ENCODE measurements at places on chromosomes 12 and 14.

- DNase-seq: no peak
Observed at GRCh38 chr14:49464885-49465284, 121.3 kb downstream of the RPS29 start.

- DNase-seq: peak; percentile 49
Observed at GRCh38 chr12:52650520-52651081, 1.4 kb downstream of the KRT2 start.

GRCh38 chr14:101181446-101182313 is 278.2 kb upstream of the RTL1 start:
- DNase-seq: no peak

GRCh38 chr14:21211509-21211908 is 55.6 kb upstream of the OR5AU1 start:
- DNase-seq: no peak

DNA sequence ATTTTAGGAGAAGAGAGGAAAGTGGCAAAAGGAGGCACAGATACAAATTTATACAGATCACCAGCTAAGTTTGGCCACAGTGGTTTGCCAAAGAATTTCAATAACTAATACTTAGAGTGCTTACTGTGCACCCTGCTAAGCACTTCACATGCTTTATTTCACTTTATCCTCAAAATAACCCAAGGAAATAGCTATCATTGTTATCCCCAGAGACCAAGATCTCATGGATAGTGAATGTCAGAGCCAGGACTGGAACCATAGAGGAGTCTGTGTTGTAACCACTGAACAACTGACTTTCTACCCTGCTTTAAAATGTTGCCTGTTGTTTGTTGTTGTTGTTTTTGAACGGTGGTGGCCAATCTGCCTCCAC is 1.3 kb upstream of the TCP11L2 start:
- no peak for DNase-seq

GRCh38 chr12:40688085-40688725 is 4.0 kb upstream of the CNTN1 start:
- no peak for DNase-seq

DNA sequence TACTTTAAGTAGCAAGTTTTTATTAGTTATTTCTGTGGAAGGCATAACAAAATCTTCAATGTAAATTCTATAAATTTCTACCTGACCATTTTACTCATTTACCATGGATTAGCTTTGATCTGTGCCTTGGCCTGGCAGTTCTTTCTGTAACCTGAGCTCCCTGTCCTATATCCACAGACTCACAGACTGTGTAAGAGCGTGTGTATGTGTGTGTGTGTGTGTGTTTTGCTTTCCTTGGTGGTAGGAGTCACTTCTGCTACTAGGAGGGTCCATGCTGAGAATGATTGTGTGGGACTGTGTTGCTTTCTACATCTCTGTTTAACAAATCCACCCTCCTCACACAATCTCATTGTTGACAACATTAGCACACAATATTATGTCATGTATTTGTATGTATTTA is 221.2 kb upstream of the PELI2 start:
- no peak for DNase-seq

- no peak for DNase-seq
Observed at GRCh38 chr12:15088105-15088504, 115.3 kb downstream of the PDE6H start.

DNA sequence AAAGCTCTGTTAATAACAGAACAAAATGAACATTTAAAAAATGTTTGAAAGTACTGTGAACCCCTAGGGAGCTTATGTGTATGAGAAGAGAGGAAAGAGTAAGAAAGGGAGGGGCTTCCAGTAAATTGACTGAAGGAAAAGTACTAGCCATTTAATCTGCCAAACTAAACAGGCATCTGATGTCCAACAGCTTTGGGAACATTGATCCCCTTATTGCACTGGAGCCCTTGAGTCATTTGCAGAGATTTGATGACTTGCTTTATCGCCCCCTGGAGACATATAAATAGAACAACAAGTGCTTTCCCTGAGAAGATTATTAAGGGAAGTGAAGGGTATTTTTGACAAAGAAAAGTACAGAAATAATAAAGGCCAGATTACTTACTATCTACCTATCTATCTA is 319.3 kb upstream of the NOVA1 start:
- DNase-seq: no peak

DNA sequence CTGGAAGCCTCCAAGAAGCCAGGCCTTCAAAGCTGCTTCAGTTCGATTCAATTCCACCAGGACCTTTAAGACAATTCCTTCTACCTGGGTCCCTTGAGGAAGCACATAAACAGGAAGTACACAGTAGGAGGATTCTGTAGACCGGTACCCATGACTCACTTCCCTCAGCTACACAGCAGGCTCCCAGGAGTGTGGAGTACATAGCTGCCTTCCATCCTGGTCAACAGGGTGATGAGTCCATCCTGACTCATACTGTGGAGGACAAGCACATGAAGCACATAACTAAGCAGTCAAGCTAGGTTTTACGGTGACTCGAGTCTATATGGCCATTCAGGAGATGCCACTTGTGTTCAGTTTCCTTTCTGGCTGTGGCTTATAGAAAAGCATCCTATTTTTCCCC is 197.6 kb upstream of the RBM19 start:
- peak; percentile 81 for DNase-seq

- DNase-seq: peak; percentile 87
Observed at GRCh38 chr12:9673404-9674225, 4.1 kb downstream of the CLEC2D start.

DNA sequence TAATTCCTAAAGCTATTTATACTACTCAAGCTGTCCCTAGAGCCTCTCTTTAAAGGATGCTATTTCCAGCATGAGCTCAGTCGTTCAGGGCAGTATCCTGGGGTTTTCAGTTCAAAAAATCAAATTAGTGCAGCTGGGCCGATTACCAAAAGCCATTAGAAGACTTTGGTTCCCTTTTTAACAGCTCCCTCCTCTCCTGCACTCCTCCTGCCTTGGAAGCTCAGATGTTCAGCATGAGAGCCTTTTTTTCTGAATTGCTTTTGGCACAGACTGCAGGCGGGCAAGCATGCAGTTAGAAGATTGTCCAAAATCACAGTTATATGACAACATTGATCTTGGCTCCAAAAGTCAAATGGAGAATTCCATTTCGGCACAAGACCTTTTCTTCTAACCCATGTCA is 179.6 kb downstream of the SLC35F4 start:
- no peak for DNase-seq

DNA sequence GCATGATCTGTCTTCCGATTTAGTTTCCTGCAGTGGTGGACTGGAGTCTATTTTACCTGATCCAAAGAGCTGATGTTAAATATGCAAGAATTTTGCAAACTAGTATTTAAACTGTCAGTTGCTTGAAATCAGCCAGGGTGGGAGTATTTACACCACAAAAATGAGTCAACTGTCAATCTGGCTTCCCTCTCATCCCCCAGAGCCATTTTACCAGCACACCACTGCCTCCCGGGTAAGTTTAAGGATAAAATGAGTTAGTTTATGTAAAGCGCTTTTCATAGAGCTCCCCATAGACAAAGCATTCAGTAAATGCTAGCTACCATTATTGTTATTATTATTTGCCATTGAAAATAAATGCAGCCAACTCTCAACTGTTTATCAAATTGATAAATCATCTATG is 106.3 kb upstream of the FRMD6 start:
- DNase-seq: no peak

DNA sequence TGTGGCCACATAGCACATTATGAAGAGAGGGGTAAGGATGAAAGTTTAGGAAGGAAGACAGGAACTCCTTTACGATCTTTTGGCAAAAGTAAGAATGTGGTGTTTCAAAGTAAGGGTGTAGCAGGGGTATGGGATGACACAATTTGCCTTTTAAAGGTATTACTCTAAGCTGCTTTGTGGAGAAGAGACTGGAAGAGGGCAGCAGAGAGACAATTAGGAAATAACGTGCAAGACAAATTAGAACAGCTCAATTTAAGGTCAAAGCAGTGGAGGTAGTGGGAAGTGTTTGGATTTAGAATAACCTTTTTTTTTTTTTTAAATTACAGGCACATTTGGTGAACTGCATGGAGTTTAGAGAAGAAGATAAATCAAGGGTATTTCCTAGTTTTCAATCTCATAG is 342.6 kb downstream of the NOVA1 start:
- DNase-seq: no peak

DNA sequence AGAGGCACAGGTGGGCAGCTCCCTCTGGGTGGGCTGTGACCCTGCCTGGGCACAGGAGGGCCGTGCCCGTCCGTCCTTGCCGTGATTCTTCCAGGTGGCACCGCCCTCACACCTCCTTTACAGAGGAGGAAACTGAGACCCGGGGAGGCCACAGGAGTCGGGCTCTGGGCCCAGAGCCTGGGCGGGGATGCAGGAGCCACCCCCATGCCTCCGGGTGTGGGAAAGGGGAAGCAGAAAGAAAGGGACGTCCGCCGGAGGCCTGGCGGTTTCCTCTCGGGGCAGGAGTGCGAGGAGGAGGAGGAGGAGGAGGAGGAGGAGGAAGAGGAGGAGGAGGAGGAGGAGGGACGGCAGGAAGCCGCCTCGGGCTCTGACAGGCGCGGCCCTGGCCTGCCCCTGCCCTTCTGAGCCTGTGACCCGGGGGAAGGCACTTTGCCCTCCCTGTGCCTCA is 23.0 kb downstream of the SH2B3 start:
- no peak for DNase-seq

- no peak for DNase-seq
Observed at GRCh38 chr14:22429546-22430294, 159.3 kb downstream of the DAD1 start.

DNA sequence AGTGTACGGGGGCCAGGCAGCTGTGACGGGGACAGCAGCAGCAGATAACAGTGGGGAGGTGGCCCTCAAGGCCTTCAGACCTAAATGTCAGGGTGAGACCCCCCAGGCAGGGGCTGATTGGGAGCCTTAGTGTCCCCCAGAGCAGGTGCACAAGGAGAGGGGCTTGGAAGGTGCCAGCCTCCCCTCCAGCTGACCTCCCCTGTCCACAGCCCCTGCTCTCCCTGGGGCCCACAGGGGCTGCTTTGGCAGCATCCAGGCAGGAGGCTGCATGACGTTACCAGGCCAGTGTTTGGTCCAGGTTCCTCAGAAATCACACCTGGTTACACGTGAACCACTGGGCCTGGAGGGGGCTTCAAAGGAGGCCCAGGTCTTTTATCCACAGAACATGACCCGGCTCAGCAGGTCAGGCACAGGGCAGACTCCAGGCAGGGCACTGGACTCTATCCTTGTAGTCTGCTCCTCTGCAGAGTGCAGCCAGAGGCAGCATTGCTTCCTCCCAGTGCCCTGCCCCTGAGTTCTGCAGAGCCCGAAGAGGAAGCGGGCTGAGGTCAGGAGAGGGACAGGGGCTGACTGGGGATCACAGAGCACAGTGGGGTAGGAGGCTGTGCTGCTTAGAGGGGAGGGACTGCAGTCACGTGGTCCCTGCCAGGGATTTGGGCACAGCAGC is 2.6 kb upstream of the TRMT61A start:
- no peak for DNase-seq

GRCh38 chr12:125684968-125685790 is 619.9 kb downstream of the AACS start:
- no peak for DNase-seq

DNA sequence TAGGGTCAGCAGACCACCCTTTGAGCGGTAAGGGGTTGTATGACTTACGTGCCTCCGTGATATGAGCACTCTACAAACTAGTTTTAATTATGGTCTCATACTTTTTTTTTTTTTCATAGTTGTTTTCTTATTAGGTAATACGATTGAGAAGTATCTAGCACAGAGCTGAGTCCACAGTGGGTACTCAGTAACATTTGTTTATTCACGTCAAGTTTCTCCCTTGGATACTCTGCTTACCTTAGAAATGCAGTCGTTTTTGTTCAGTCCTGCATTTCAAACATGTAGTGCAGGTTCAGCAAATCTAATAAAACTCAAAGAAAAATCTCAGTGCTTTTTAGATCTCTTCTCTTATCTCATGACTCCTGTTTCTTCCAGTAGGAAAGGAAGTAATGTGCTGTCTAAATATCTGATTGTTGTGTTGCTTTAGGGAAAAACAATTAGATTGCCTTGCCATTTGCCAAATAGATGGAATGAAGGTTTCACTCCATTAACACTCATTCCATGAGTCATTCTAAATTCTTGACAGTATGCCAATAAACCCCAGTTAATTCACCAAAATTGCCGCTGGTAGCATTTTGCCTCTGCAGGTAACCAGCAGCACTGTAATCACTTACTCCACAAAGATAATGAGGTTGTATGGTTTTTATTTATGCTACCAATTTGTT is 118.9 kb downstream of the PTCSC3 start:
- DNase-seq: no peak

DNA sequence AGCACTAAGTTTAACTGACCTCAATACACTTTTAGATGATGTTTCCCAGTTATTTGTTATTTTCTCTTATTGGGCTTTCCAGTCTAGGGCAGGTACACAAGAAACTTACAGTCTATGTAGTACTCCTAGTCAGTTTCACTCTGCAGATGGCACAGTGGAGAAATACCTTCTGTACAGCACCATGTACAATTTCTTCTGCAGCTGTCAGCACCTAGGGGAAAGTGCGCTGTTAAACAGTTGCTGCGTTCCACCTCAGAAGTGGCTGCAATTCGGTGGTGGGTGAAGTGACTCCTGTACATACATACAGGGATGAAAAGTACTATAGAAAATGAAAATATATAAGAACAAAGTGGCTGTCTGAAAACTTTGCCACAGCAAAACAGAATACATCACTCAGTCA is 48.3 kb downstream of the NOVA1 start:
- no peak for DNase-seq

DNA sequence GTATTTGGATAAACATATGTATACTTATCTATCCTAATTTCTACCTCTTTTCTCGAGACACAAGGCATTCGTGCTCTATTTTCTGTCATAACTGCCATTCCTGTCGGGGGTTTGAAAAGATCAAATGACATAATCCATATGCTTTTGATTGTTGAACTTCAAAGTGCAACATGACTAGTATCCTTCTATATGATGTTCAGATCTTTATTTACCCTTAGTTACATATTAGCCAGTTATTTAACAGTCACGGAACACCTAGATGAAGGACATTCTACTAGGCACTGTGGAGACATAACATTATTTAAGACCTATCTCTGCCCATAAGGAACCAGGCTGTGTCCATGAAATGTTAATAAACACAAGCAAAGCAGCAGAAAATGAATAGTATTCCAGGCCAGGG is 11.2 kb upstream of the GRIN2B start:
- DNase-seq: no peak

GRCh38 chr12:27246774-27247173 is 2.7 kb downstream of the STK38L start:
- no peak for DNase-seq

- no peak for DNase-seq
Observed at GRCh38 chr12:29032446-29032845, 116.6 kb upstream of the FAR2 start.

DNA sequence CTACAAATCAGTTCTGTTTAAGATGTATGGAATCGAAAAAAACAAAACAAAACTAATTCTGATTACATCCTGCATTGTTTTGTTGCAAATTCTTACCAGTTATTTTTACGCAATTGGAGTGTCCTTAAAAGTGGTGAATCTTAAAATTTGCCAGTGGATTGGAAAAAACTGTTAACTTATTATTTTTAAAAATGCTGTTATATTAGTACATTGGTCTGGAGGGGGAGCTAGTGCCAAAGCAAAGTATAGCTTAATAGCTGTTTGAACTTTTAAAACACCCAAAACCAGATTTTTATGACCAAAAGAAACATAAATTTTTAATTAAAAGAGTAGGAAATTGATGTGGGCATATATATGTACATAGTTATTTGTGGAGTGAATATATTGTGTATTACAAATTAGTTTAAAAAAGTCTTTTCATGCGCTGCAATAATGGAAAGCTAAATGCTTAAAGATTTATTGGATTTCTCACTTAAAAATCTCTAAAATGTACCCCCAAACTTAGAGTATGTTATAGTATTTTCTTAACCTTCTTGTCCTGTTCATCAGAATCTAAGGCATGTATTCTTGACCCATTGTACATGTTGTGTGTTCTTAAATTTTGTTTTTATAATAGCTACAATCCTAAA is 2.5 kb downstream of the FUT8 start:
- DNase-seq: peak; percentile 19

All from RCC 7860 (cell line).